Mesothelial cell of epicardium (in vitro differentiated cells): ENCODE measurements at places on chromosomes 4 and X.

DNA sequence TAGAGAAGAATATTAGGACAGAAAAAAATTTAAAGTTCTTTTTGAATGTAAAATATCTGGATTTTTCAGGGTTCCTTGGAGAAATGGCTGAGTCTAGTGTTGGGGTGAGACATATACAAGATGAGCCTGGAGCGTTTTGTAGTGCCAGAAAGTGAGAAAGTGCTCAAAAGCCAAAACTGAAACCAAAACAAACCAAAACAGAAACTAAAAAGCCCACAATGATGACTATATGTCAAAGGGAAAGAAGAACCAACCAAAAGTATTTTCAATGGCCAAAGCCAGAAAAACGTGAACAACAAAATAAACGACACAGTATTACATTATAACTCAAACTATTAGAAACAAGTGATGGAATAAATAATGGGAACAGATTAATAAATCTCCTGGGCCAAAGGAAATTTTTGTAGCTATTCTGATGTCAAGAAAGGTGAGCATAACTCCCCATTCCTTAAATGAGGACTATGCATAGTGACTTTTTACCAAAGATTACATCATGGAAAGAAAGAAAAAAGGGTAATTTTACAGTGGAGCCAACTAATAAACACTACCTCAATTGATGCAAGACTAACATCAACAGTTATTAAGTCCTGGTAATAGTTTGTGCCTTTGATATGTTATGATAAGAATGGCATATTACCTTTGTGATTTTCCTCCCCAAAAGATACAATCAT, 1137.6 kb downstream of the C4orf33 start:
- no peak overlapping the region for H3K27ac ChIP-seq
- no peak overlapping the region for H3K4me3 ChIP-seq
- no peaks in the 10 kb centered on the region for H3K4me1 ChIP-seq

DNA sequence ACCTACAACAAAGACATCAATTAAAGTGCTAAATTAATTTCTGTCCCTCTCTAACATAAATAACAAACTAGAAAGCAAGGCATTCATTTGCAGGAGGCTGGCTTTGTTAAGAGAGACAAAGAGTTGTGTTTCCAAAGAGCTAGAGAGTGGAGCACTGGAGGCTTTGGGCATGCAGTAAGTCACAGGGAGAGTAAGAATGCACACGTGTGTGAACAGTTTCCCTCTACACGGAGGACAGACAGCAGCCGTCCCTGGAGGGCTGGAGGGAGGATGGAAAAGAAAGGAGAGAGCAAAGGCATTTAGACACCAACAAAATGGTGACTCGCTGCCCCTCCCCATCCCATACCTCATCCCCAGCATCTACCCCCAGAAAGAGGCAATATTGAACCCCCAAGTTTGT, 20.4 kb upstream of the DCHS2 start:
- no peak overlapping the region for H3K4me3 ChIP-seq
- H3K4me1 ChIP-seq: peaks cover 57% of the 10 kb centered on the region
- H3K27ac ChIP-seq: peak overlapping the region; percentile 81
- no peaks in the 10 kb centered on the region for H3K36me3 ChIP-seq

DNA sequence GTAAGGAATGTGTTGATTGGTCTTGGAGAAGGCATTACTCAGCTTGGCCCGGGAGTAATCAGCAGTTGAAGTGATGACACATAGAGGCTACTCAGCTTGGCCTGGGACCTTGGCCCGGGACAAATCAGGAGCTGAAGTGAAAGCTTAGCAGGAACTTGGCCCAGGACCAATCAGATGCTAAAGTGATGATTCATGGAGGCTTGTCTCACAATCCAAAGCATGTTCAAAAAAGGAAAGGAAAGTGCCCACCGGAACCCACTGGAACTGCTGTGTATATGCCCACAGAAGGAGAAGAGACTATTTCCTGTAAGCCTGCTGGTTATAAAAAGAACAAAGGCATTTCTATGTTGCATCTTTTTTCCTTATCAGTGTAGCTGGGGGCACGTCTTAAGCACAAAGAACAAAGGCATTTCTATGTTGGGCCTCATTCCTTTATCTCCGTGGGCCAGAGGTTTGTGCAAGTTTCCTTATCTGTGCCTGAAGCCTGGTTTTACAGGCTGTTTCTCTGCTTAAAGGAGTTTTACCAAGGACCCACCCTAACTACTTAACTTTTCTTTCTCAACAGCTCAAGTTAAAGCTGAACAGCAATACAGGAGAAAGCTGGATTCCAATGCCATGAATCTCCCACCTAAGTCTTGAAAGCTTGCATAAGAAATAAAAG, 1176.7 kb downstream of the NLGN4X start:
- DNase-seq: no peak
- H3K27me3 ChIP-seq: no peaks in the 10 kb centered on the region
- no peaks in the 10 kb centered on the region for H3K4me1 ChIP-seq
- no peaks in the 10 kb centered on the region for H3K36me3 ChIP-seq

DNA sequence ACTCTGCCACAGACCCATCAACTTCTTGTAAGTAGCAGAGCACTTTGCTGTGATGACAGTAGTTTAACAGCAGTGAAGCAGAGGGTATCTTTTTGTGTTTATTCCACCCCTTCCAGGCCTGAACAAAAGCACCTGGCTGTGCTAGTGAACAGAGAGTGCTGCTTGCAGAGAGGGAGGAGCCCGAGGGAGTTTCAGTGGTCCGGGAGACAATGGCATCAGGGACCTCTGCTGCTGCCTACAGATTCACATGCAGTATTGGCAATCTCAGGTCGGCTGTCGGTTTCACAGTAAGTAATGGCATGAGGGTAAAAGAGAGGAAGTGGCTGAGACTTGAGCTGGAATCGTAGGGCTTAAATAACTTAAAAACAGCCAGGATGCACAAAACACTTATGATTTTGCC, 755.8 kb downstream of the RPA4 start:
- DNase-seq: no peak
- H3K4me1 ChIP-seq: peaks cover 23% of the 10 kb centered on the region
- no peak overlapping the region for H3K4me3 ChIP-seq
- no peaks in the 10 kb centered on the region for H3K27me3 ChIP-seq
- peak overlapping the region; percentile 19 for H3K27ac ChIP-seq

DNA sequence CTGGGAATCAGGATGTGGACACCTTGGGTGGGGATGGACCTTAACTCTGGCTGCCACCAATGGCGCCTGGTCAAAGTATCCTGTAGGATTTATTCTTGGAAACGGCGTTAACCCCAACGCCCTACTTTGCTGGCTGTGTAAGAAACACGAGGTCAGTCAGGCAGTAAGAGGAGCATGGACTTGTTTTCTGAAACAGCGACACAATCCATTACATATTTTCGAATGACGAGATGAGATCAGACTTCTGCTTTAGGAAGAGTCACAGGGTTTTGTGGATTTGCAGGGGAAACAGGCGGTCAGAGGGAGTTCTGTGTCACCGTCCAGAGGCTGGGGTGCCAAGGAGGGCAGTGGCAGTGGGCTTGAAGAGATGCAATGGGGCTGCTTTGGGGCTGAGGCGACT, 92.2 kb downstream of the TBL1X start:
- H3K27ac ChIP-seq: no peak overlapping the region
- no peak for DNase-seq
- no peaks in the 10 kb centered on the region for H3K36me3 ChIP-seq
- H3K4me3 ChIP-seq: no peak overlapping the region

- DNase-seq: peak; percentile 24
- no peaks in the 10 kb centered on the region for H3K36me3 ChIP-seq
- H3K4me3 ChIP-seq: peak overlapping the region; percentile 8
- no peaks in the 10 kb centered on the region for H3K27me3 ChIP-seq
- H3K4me1 ChIP-seq: peaks cover 25% of the 10 kb centered on the region
- peak overlapping the region; percentile 73 for H3K27ac ChIP-seq
Observed at GRCh38 chrX:153900831-153901752, 3.4 kb upstream of the AVPR2 start.

DNA sequence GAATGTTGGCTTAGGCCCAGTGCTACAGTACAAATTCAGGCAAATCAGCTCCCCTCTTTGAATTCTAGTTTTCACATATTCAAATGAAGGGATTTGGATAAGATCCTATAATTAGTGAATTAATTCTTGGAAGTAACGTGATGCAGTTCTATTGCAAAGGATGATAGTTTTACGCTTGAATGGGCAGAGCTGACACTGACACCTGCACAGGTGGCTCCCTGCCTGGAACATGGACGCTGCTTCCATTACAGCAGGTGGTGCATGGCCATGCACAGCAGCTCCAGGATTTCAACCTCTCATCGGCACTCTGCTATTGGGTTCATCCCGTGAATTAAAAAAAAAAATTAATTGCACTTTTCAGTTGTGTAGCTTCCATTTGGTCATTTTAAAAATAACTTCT, 28.4 kb upstream of the RPS6KA6 start:
- no peaks in the 10 kb centered on the region for H3K36me3 ChIP-seq
- H3K27me3 ChIP-seq: no peaks in the 10 kb centered on the region
- H3K27ac ChIP-seq: no peak overlapping the region
- H3K4me1 ChIP-seq: peaks cover 13% of the 10 kb centered on the region

- no peak overlapping the region for H3K27ac ChIP-seq
Observed at GRCh38 chrX:114959729-114960128, 57.7 kb downstream of the IL13RA2 start.

DNA sequence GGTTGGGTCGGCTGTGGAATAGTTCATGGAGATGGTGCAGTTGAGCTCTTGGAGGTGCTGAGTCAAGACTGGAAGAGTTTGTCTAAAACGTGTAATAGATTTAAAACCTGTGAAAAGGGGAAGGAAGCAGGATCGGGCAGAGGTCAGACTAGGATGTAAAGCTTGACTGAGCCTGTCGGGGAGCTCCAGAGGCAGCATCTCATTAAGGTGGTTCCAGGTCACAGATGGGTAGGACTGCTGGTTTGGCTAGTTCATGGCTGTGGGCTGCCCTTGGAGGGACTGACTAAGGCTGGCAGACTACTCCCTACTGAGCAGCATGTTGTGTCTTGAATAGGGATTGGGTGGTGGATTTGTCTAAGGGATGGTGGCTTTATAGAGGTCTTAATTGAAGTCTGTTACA, 28.4 kb upstream of the WDR1 start:
- no peak for DNase-seq
- H3K36me3 ChIP-seq: no peaks in the 10 kb centered on the region
- H3K4me1 ChIP-seq: no peaks in the 10 kb centered on the region

DNA sequence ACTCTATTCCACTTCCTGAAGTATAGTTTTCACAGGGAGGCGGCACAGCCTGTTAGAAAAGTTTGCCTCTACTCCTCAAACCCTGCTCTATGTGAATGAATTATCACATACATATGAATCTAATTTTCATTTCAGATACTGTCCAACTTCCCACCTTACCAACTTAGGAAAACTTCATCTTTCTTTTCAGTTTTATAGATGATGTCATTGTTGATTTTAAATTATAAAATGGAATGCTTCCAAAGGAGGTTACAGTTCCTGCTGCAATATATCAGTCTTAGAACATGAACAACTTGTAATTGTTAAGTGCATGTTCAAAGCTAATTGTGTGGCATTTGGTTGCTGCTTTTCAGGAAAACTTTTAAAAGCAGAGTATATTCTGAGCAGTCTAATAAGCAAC, 92.4 kb downstream of the NEUROG2 start:
- H3K27me3 ChIP-seq: no peaks in the 10 kb centered on the region
- peaks cover 19% of the 10 kb centered on the region for H3K36me3 ChIP-seq
- no peak for DNase-seq
- peaks cover 28% of the 10 kb centered on the region for H3K4me1 ChIP-seq

- no peak for DNase-seq
- no peaks in the 10 kb centered on the region for H3K36me3 ChIP-seq
- H3K4me1 ChIP-seq: peaks cover 2% of the 10 kb centered on the region
- H3K4me3 ChIP-seq: no peak overlapping the region
- no peak overlapping the region for H3K27ac ChIP-seq
- no peaks in the 10 kb centered on the region for H3K27me3 ChIP-seq
Observed at GRCh38 chrX:96453139-96453538, 231.5 kb upstream of the DIAPH2 start.

- H3K36me3 ChIP-seq: no peaks in the 10 kb centered on the region
- no peak for DNase-seq
- no peaks in the 10 kb centered on the region for H3K4me1 ChIP-seq
- no peak overlapping the region for H3K27ac ChIP-seq
- no peak overlapping the region for H3K4me3 ChIP-seq
- H3K27me3 ChIP-seq: peaks cover 3% of the 10 kb centered on the region
Observed at GRCh38 chrX:21666679-21667078, 8.5 kb upstream of the KLHL34 start.

- H3K4me1 ChIP-seq: peaks cover 7% of the 10 kb centered on the region
- H3K4me3 ChIP-seq: no peak overlapping the region
- H3K36me3 ChIP-seq: peaks cover 12% of the 10 kb centered on the region
- H3K27me3 ChIP-seq: no peaks in the 10 kb centered on the region
- no peak for DNase-seq
Observed at GRCh38 chrX:124005228-124005627, 43.7 kb downstream of the STAG2 start.

DNA sequence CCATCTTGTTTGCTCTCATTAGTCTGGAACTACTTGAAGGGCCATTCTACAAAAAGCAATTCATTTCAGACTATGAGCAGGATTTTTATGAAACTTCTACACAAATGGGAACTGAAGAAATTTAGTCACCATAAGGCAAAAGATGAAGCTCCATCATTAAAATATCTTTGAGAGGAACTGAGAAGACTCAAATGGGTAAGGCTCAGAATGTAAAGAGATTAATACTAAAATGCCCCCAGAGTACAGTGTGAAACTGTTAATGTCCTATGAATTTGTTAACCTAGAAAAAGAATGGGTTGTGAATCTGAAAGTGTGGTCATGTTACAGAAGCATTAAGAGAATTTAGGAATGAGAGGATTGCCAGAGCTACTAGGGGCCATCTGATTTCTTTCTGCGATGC, 77.9 kb upstream of the SLC7A11 start:
- H3K4me3 ChIP-seq: no peak overlapping the region
- H3K27me3 ChIP-seq: no peaks in the 10 kb centered on the region
- DNase-seq: no peak
- no peak overlapping the region for H3K27ac ChIP-seq
- no peaks in the 10 kb centered on the region for H3K36me3 ChIP-seq

DNA sequence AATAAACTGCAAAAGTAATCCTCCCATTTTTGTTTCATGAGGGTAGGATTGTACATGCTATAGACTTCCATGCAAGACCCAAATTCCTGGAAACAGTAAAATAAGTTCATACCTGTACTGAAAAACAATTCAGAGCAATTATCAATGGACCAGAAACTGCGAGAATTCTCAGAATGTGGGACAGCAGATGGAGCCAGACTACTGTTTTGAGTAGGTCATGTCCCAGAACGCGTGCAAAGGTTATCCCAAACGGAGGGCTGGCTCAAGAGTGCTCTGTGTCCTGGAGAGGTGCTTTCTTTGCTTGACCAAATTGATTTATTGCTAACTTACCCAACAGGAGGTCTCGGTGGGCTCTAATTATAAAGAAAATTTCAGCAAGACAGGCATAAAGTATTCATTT, 1.7 kb upstream of the MAGEH1 start:
- no peak for DNase-seq
- no peak overlapping the region for H3K27ac ChIP-seq
- H3K36me3 ChIP-seq: no peaks in the 10 kb centered on the region

DNA sequence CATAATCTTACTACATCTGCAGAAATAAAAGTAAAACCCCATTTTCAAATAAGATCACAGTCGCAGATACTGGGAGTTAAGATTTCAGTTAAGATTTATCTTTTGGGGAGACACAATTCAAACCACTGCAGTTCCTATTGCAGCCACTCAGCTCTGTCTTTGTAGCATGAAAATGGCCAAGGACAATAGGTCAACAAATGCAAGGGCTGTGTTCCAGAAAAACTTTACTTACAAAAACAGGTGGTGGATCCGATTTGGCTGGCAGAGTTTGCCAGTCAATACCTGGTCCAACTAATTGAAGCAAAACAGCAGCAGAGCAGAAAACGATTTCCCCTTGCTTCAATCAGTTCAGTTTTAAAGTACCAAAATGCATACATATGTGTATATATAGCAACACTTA, 77.4 kb downstream of the TENM3 start:
- H3K27ac ChIP-seq: no peak overlapping the region
- peaks cover 10% of the 10 kb centered on the region for H3K36me3 ChIP-seq
- no peak for DNase-seq
- H3K4me1 ChIP-seq: peaks cover 5% of the 10 kb centered on the region
- H3K4me3 ChIP-seq: no peak overlapping the region
